ENCODE measurements at places on chromosomes 3 and 15.

DNA sequence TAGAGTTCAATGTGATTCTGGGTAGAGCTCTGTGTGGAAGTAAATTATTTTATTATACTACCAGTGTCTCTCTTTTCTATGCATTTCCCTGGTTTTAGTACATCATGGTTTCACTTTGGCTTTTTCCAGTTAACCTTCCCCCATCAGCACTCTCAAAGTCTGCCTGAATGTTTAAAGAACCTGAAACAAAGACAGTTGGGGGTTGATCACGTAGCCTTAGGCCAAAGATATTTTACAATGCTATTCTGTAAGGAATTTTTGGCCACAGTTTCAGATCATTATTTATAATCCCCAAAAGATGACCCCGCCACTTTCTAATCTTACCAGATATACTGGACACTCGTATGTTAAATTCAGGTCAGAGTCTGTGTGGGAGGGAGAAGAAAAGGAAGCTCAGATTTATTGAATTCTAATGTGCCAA is 156.3 kb upstream of the TMC3 start:
- no peak for DNase-seq

GRCh38 chr3:16839271-16840100 is 45.3 kb upstream of the PLCL2 start:
- DNase-seq: no peak

- DNase-seq: peak; percentile 52
These were observed 21.5 kb downstream of the SSUH2 start for GRCh38 chr3:8622873-8623691.

DNA sequence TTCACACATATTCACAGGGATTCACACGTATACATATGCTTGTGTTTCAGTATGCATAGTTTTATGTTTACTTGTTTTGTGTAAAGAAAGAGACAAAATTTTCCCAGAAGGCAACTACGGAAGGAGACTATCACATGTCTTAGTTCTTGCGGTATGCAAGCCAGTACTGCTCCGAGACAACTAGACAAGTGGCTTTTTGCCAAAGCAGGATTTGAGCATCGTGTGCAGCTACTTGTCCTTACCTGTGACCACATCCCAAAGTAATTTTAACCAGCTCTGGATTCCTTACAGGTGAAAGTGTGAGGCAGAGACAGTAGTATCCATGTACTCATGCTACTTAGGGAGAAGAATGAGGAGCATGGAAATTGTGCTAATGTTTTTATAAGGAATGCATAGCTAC is 591.4 kb upstream of the NR2F2 start:
- no peak for DNase-seq

- no peak for DNase-seq
These were observed 56.9 kb downstream of the CYP19A1 start for GRCh38 chr15:51281368-51281967.

GRCh38 chr3:11539677-11540076 is 104.0 kb downstream of the VGLL4 start:
- no peak for DNase-seq

DNA sequence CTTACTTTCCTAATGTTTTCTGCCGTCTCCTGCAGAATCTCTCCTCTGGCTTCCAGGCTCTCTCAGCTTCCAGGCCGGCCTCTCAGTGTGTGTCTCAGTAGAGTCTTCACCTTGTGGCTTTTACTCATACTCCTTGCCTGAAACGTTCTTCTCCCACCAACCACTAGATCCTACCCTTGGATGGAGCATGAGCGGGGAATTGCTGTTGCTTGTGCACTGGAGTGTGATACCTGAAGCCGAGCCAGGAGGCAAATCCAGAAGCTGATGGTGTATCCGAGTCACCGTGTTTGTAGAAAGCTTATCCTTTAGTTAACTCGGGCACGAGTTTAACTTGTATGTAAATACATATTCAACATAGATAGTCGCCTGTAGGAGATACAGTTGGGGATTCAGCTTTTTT is 285.0 kb upstream of the C2CD4B start:
- no peak for DNase-seq

GRCh38 chr3:43688245-43688650 is 2.5 kb upstream of the ABHD5 start:
- no peak for DNase-seq

DNA sequence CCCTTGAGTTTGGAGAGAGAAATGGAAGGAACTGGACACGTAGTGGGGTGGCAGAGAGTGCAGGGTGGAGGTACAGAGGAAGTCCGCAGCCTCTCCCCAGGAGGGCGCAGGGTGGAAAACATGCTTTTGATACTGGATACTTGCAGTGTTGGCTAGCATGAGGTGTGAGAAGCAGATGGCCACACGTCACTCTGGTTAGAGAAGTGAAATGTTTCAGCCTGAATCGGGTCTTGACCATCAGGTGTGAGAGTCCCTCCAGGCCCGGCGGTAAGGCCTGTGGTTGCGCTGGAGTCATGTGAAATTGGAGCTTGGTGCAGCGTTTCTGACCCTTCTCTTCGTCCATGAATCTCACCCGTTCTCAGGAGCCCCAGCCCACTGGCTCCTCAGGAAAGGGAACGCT is 93.1 kb downstream of the GABRG3 start:
- no peak for DNase-seq

DNA sequence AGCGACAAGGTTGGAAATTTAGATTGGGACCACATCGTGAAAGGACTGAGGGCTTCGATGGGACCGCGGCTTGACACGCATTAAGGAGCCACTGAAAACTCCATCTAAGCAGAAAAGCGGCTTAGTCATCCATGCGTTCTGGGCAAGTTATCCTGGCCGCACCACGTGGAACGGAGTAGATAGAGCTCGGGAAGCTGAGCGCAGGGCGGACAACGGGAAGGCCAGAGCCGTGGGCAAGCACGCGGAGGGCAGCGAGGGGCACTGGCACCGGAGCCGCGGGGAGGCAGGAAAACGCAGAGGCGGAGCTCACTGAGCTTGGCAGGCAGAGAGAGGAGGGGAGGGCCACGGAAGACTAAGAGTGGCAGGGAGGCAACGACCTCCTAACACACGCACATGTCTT is 61.3 kb upstream of the VGLL4 start:
- no peak for DNase-seq
